Hepatic stellate cell (primary cell): ENCODE measurements at places on chromosomes 1 and 21.

DNA sequence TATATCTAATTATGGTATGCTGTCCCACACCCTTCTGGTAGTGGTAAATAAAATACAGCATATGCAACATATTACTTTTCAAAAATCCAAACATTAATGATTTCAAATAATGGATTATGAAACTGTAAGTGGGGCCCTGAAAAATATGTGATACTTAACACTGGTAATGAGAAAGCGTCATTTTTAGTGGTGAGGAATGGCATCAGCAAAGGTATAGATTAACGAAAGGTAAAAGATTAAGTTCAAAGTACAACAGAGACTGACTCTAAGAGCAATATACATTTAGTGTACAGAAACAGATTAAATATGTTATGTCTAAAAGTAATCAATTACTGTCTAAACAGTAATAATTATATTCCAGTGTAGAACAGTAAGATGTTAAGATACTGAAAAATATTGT is 194.1 kb downstream of the COL24A1 start:
- DNase-seq: no peak

- DNase-seq: no peak
Observed at GRCh38 chr21:44868707-44869106, 4.8 kb downstream of the PTTG1IP start.

DNA sequence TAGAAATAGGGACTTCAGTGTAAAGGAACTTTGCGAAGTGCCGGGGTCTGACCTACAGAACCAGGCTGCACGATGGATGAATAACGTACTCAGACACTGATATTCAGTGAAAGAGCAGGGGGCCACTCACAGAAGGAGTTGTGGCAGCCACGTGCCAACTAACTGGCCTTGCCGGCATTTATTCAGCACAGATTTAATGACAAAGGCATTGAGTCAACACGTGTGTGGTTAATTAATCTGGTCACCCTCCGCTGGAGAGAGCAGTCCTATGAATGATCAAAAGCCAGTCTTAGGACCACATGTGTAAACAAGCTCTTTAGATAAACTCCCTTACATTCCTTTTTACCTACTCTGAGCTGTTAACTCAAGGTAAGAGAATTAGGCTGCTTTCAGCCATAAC is 6.2 kb upstream of the B3GALT2 start:
- no peak for DNase-seq

DNA sequence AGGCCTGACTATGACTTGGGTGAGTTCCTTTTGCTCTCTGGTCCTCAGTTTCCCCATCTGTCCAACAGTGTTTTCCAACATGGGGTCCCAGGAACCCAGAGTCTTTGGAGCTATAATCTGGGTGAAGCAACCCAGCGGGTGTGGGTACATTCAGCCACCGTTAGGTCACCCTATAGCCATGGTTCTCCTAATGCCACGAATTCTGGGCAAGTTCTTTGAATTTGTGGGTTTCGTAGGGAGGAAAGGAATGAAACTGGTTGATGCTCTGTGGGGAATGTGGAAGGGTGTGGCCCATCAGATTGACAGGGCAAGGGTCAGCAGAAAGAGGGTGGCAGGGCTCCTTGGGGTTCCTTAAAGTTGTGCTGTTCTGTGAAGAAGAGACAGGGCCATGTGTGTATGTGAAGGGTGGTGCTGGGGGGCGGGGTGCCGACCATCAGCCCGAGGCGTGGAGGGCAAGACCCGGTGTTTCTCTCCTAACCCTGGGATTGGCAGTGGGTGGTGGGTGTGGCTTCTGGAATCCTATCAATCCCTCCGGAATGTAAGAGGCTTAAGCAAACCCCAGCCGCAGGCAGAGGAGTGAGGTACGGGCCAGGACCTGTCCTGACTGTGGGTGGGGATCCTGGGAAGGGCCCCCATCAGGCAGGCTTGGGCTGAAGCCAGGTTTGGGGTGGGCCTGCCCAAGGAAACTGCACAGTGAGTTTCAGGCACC is 35.5 kb upstream of the ZNF362 start:
- no peak for DNase-seq

DNA sequence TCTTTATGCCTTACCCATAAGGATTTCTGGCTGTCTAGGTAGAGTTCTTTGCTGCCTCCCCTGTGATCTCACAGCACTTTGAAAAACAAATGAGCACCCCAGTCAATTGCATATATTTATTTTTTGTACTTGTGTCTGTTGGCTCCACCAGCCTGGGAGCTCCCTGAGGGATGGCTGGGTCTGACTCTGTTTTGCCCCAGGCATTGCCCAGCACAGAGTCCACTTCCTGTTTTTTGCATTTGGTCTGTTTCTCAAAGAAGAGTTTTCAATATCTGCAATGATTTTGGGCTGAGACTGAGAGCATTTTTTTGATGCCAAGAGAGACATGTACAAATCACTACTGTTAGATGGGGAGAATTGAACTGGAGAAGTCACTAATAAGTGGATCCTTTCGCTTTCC is 125.0 kb downstream of the FOXD2 start:
- DNase-seq: no peak

DNA sequence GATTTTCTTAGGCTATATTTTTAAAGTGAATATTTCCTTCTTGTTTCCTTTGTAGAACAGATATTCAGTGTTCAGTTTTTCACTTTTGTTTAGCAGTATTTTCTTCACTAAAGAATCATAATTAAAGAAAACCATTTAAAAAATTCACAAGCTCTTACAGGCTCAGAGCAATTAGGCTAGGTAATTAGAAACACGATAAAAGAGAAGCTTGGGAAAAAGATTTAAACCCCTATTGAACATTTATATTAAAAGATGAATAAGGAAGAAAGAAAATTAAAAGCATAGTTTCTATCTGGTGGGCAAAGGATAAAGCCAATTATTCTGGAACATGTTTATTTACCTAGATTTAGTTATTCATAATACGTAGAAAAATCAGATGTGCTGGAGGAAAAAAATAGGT is 942.6 kb downstream of the PLA2G4A start:
- DNase-seq: no peak

GRCh38 chr1:19926296-19927129 is 3.1 kb upstream of the PLA2G2E start:
- DNase-seq: no peak

- peak; percentile 48 for DNase-seq
Observed at GRCh38 chr1:65687428-65688214, 105.1 kb upstream of the PDE4B start.

GRCh38 chr1:230891413-230891812 is 23.1 kb upstream of the C1orf198 start:
- DNase-seq: no peak

- peak; percentile 38 for DNase-seq
Observed at GRCh38 chr1:162367073-162367472, 9.6 kb downstream of the SPATA46 start.

DNA sequence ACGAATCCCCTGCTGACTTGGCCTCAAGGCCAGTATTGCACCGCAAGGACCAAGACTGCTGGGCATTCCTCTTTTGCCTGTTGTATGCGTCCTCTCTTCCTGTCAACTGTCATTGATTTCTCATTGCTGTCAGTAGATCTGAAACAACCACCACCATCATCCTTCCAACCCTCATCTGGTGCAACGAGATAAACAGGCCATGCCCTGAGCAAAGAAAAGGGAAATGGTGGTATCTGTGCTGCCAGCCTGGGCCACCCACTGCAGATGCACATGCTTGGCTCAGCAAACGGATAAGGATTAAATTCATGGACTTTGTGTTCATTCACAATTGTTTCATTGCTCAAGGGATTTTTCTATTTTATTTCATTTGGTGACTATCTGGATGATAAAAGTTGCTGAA is 13.6 kb downstream of the OXCT2 start:
- no peak for DNase-seq

DNA sequence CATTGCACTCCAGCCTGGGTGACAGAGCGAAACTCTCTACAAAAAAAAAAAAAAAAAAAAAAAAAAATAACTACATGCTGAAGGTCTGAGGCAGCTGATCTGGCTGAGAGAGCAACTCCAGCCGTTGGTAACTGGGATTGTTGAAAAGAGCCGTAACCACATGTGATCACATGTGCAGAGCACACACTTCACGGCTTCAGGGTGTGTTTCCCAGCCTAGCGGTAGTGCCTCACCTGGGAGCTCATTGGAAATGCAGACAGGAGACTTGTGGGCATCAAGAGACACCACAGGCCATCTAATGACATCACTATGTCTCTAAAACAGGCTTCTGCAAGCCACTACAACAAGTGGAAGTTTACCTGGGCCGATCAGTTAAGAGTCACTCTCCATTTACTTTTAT is 11.8 kb upstream of the OTUD7B start:
- DNase-seq: no peak

- no peak for DNase-seq
Observed at GRCh38 chr1:89611721-89612120, 21.2 kb upstream of the LRRC8C start.

DNA sequence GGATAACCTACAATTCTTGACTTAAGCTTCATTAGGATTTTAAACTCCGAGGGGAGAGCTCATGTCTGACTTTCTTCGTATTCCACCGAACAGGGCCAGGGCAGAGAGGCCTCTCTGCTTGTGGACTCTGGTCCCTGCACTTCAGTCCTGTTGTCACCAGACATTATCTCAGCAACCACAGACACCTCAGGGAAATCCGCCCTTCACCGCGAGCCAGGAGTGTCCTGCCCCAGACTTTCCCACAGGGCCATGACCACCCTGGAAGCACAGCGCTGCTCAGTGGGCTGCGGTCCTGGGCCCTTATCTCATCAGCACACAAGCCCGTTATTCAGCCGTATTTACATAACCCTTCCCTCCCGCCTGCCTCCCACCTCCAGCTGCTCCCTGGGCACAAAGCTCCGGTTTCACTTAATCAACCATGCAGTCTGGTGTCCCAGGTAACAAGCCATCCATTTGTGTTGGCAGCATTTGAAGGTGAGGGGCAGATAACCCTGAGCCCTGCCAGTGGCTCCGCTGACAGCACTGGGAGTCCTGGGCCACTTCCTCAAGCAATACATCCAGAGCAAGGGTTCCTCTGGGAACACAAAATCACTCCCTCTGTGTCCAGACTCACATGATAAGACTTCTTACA is 122.8 kb upstream of the RAB4A start:
- no peak for DNase-seq

DNA sequence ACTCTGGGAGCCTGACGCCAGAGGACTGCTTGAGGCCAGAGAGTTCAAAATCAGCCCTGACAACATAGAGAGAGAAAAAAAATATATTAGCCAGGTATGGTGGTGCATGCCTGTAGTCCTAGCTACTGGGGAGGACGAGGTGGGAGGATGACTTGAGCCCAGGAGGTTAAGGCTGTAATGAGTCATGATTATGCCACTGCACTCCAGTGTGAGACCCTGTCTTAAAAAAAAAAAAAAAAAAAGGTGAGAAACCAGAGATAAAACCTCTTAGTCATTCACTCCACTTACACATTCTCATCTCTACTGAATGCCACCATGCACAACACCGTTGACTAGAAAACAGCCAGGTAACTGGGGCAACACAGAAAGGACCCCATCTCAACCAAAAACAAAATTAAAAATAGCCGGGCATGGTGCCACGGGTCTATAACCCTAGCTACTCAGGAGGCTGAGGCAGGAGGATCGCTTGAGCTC is 178.1 kb downstream of the SLC45A1 start:
- no peak for DNase-seq

DNA sequence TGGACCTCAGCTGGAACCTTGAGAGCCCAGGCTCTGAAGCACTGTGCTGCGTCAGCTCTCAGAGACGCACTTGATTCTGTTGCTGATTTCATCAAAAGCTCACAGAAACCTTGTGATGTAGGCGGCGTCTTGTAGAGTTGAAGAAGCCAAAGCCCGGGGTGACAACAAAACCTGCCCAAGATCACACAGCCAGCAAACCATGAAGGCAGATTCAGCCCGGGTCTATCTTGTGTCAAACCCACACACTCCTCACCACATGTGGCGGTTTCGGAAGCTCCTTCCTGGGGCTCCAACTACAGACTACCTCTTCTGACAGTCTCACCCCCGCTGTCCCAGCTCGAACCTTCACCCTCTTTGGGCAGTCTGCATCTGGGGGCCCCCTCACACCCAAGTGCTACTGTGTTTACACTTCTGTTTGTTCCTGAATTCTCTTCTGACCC is 50.4 kb downstream of the TENT5C start:
- no peak for DNase-seq

GRCh38 chr21:32314806-32315205 is 16.2 kb downstream of the MRAP start:
- DNase-seq: no peak

DNA sequence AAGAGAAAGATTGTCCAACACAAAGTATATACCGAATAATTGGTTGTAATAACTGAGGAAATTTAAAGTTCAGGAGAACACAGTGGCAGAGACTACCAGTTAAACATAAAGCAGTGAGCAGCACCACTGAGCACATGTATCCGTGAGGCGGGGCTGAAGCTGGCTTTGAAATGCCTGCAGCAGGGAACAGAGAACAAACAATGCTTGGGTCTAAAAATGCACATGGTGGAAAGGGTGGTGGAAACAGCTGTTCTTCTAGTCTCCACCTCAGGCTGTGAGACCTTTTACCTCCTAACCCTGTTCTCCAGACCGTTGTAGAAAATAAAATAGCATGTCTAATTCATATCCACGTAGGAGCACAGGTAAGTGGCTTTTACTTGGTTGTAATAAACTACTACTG is 7.7 kb upstream of the GNG4 start:
- no peak for DNase-seq

GRCh38 chr1:18140411-18140810 is 32.8 kb downstream of the IGSF21 start:
- DNase-seq: no peak
